ENCODE measurements at places on chromosomes 13 and 19.

DNA sequence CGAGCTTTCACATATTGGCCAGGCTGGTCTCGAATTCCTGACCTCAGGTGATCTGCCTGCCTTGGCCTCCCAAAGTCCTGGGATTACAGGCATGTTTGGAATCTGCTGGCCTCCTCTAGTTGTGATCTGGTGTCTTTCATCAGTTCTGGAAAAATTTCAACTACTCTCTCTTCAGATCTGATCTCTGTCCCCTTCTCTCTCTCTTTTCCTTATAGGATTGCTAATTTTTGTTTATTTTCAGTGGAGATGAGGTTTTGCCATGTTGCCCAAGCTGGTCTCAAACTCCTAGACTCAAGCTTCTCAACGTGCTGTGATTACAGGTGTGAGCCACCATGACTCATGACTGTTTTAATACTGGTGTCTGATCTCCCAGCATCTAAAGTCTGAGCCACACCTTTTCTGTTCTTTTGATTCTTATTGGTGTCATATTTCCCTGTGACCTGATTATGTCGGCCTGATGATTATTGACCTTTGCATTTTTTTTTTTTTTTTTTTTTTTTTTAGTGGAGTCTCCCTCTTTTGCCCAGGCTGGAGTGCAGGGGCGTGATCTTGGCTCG lies 10.4 kb upstream of the NANOS2 start:
- DNase-seq, result no peak

DNA sequence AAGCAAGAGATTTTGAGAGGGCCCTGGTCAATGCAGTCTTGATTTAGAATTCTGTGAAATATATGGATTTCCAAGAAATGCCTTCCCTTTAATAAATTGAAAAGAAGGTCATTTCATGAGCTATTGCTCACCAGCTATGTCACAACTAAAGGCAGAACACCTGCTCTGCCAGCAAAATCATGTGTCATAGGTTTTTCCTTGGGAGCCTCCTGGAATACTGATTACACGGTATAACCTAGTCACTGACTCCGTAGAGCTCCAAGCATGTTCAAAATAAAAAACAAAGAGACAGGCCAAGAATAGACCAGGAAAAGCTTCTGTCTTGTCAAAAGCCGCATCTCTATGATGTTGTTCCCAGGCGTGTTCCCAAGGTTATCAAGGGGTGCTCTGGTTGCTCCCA lies 45.5 kb downstream of the HSPH1 start:
- no peak for DNase-seq

- peak; percentile 43 for DNase-seq
These were observed 10.0 kb downstream of the DPF1 start for GRCh38 chr19:38213911-38214625.

DNA sequence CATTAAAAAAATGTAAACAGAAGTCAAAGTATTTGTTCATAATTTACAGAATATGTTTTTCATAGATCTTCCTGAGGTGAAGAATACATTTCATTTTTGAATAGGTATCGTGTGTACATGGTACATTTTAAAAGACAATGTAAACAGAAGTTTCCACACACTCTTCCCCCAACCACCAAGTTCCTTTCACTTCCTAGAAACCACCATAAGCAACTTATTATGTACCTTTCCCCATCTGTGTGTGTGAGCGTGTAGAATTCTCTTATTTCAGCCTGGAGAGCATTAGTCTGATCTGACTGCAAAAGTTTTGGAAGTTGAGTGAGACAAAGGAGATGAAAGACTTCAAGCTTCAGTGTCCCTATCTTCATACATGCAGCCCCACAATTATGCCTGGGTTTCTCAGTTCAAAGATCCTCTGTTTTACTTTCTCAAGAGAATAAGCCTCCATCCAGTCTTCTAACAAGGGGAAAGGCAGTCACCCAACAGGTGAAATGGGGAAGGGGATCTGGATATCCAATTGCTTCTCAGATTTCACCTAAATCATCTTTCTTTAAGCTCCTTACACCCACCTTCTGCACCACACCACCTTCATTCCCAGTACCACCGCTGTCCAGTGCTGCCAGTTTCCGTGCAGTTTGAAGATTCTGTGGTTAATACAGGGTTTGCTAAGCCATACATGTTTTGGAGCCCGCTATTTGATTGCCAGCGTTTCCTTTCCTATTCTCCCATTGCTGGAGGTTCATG lies 2.1 kb downstream of the TEX30 start:
- DNase-seq, result no peak

DNA sequence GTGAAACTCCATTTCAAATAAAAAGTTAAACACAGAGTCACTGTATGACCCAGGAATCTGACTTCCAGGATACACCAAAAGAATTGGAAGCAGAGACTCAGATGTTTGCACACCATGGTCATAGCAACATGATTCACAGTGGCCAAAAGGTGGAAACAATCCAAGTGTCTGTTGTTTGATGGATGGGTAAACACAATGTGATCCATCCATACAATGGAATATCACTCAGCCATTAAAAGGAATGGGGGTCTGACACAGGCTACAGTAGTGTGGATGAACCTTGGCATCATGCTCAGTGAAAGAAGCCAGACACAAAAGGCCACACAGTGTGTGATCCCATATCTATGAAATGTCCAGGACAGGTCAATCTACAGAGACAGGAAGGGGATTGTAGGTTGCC lies 174.3 kb downstream of the PTPRS start:
- DNase-seq, result no peak

DNA sequence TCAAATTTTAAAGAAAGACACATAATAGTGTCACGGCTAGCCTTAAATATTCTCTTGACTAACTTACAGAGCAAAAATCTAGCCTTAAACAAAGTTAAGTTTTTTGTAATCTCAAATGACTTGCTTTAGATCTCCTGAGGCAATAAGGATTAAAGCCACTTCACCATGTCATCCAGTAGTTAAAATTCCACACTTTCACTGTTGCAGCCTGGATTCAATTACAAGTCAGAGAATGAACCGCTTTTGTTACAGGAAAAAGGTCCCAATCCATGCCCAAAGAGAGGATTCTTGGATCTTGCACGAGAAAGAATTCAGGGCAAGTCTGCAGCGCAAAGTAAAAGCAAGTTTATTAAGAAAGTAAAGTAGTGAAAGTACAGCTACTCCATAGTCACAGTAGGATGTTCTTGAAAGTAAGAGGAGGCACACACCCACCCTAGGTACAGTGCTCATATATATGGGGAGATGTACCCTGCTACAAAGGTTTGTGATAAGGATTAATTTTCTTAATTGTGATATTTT lies 34.6 kb upstream of the CD177 start:
- no peak for DNase-seq

DNA sequence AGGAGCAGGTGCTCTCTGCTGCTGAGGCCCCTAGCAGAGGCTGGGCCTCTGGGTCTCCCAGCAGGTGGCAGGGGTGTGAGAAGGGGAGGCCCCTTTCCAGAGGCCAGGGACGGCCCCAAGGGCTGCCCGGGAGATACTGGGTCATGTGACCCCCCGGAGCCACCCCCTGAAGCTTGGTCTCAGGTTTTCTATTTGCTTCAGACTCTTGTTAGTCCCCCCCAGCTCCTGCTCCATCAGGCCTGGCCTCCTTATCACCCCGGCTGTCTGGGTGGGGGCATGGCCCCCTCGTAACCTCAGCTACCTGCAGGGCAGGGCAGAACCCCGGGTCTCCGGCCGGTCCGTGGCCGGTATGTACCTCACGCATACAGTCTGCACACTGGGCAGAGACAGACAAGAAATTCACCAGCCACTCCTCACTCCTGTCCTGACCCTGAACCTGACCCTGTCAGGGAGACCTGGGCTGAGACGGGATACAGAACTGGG lies 13.2 kb upstream of the TCF3 start:
- no peak for DNase-seq

GRCh38 chr13:112057736-112058518 lies 9.0 kb upstream of the SOX1 start:
- no peak for DNase-seq

GRCh38 chr13:34805347-34805746 lies 136.7 kb upstream of the NBEA start:
- DNase-seq, result no peak

Measured in activated CD4-positive, alpha-beta T cell treated with anti-CD3 and anti-CD28 coated beads for 24 hours (primary cell).